ENCODE measurements at places on chromosomes 5 and 9.
A peak's percentile ranks its signal among the peaks of the same experiment; 100 is the strongest.

GRCh38 chr5:178685386-178686059, 44.9 kb downstream of the ZNF354A start:
- ATAC-seq, result no peak

DNA sequence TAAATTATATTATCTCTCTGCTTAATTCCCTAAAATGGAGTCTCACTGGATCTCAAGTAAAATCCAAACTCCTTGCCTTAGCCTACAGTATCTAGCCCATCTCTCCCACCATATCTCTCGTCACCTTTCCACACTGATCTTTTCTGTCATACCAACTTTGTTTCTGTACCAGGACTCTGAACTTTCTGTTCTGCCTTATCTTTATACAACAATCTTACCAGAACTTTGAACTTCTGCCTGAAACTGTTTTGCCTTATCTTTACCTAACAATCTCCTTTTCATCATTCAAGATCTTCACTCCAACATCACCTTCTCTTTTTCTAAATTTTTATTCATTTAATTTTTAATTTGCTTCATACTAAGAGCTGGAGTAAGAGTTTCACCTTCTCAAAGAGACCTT, 139.0 kb downstream of the CPLANE1 start:
- ATAC-seq, result no peak

- ATAC-seq, result no peak
Measured at GRCh38 chr5:174872271-174872670, 147.9 kb downstream of the MSX2 start.

DNA sequence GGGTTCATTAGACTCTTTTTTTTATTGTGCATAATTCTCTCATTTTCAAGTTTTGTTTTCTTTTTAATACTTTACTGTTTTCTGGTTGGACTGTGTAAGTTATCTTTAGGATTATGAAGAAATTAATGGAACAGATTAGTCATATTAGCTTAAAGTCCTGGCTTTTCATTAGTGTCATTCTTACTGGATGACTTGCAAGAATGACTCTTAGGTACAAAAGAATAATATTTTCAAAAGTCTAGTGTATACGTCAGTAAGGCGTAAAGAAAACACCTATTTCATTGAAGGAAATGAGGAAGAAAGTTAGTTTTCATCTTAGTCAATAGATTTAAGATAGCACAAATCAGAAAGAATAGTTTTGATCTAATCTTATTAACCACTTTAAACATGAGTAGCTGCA, 20.4 kb downstream of the UHRF2 start:
- ATAC-seq, result no peak

GRCh38 chr5:77259476-77259875, 49.0 kb downstream of the PDE8B start:
- ATAC-seq, result no peak

- no peak for ATAC-seq
Measured at GRCh38 chr5:91145333-91145620, 237.8 kb downstream of the ARRDC3 start.

- peak; percentile 88 for ATAC-seq
Measured at GRCh38 chr5:93378073-93378472, 202.9 kb downstream of the NR2F1-AS1 start.

DNA sequence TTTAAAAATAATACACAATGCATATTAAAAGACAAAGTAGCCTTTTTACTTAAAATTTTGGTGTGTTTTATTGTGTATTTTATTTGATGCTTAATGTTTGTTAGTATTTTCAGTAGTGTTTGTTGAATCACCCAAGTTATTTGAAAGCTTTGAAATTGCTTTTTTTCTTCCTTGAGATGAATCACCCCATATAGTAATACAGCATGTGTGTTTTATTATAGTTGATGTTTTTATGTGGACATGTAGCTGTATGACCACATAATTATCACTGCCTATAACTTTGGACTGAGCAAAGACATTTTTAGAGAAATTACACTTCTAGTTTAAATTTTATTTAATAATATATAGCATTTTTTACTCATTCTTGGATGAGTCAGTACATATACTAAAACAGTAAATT, 18.0 kb downstream of the FAM174A start:
- peak; percentile 44 for ATAC-seq

GRCh38 chr9:133354766-133355165, 1.5 kb downstream of the SURF1 start:
- no peak for ATAC-seq

DNA sequence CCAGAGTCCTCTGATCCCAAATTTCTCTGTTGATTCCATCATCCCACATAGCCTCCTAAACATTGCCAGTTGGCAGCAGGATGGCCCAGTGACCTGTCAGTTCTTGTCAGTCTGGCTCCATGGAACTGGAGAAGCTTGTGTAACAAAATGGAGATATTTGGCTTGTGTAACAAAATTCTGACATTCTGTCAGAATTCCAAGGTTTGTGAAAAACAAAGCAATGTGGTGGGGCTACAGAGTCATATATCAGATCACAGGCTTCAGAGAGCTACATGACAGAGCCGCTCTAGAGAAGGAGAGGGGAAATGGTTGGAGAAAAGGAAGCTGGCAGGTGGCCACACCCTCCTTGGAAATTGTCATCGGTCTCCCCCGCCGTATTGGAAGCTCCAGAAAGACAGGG, 75.4 kb upstream of the MAN2A1 start:
- ATAC-seq, result no peak

DNA sequence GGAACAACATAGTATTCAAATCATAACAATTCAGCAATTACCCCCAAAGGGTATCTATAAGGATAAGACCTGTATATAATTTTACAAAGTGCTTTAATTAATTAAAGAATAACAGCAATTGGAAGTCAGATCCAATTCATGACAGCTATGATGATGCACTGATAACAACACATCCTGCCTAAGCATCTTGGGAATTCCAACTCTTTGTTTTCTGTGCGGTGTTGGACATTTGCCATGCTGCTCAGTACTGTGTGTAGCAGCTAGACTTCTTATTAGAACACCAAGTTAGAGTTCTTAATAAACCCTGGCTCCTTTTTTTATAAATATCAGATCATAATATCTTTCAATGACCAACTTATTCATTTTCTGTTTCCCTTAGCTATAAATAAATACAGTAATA, 209.0 kb downstream of the SEC61B start:
- ATAC-seq, result peak; percentile 52

GRCh38 chr5:178866946-178867345, 7.2 kb downstream of the ZNF354B start:
- no peak for ATAC-seq

Data from SK-N-SH treated with all-trans-retinoic acid at 6 μM for 48 hours (cell line).